ENCODE measurements at places on chromosomes 1 and 21.

DNA sequence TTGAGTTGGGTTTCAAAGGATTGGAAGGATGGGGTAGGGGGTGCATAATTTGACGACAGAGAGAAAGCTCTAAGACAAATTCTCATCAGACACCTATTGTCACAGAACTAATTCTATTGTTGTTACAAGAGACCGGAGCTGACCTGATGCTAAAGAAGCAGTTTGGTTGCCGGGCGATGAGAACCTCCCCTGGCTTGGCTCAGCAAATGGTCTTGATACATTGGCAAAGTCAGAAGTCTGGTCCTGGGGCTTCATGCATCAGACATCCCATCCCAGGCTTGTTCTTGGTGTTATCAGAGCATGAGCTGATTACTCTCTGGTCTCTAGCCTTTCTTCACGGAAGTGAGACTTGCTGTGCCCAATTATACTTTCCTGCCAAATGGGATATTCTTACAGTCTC, 15.4 kb downstream of the TRIM67 start:
- no peak for DNase-seq

DNA sequence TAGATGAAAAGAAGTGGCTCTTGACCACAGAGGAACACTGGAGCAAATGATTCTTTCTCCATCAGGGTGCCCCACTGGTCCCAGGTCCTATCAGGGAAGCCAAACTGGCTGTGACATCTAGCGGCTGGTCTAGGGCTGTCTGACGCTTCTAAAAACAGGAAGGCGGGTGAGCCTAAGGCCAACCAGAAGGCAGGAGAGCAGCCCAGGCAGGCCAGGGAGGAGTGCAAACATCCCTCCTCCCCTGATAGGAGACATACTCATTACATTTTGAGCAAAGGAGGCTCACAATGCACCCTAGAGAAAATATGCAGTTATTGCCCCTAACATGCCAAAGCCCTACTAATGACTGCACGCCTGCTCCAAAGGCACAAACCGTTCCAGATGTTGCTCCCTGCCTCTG, 10.4 kb upstream of the FOXE3 start:
- no peak for DNase-seq

DNA sequence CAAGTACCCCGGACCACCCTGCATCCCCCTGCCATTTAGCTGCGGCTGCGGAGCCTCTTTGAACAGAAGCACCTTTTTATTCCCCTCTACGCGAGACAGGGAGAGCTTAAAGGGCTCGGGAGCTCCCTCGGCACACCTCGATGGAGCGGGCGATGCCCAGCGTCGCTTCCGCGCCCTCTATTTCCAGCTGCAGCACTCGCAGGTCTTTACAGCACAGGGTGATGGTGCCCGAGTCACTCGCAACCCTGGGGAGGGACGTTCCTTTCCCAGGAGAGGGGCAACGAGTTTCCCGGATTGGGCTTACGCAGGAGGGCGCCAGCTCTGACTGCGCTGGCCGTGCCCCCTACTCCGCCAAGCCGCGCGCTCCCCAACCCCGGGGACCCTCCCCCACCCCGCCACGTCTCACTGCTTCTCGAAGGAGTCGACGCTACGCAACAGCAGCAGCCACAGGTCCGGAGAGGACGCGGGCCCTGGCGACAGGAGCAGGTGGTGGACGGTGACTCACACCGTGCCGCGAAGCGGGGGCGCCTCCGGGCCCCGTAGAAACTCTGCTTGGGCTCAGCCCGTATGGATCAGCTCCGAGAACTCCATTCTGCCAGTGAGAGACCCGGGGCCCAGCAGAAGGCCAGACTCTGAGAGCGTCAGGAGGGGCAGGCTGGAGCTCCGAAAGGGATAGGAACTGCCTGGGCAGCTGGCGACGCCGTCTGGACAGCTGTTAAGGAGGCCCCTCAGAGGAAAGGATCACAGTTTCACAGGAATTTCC, 5.8 kb upstream of the FAM167B start:
- peak; percentile 57 for DNase-seq

DNA sequence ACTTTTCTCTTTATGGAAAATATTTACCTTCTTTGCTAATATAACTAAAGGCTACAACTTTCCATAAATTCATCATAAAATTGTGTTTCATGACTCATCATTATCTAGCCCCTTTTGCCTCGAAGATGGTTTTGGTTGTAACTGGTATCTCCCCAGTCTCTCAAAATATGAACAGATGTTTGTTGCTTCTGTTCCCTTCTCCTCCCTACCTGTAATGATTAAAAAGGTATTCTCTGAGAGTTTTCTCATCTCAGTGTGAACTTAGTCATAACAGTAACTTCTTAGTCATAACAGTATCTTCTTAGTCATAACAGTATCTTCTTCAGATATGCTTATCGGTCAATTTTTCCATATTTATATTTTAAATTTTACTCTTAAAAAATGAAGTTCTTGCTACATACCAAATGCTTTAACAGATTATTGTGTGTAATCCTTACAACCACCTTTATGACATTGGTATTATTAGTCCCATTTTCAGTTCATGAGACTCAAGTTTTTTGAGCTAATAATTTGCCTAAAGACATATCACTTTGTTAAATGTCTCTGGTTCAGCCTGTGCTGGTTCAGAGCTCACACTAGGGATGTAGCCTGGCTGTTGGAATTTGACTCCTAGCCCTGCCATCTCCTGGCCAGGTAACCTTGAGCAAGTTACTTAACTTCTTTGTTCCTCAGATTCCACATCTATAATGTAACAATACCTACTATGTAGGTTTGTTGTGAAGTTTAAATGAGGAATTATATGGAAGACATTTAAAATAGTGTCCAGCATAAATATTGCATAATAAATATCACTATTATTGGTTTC, 32.6 kb downstream of the ATP1B1 start:
- peak; percentile 29 for DNase-seq

- no peak for DNase-seq
These were observed 509.8 kb downstream of the PTPRU start for GRCh38 chr1:29746076-29746665.

DNA sequence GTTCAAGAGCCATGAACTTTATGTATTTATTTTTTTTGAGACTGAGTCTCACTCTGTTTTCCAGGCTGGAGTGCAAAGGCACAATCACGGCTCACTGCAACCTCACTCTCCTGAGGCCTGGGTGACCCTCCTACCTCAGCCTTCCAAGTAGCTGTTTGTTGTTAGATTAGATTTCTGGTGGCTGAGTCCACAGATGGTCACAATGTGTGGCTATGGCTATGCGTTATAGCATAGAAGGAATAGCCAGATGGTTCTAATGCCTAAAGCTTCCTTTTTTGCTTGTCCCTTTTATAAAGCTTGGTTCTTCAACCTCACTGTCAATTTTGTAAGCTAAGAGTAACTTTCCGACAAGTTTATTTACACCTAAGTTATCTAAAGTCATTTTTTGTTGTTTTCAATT, 62.3 kb upstream of the FMN2 start:
- DNase-seq: peak; percentile 17

GRCh38 chr1:184035719-184036516, 1.6 kb downstream of the COLGALT2 start:
- no peak for DNase-seq

DNA sequence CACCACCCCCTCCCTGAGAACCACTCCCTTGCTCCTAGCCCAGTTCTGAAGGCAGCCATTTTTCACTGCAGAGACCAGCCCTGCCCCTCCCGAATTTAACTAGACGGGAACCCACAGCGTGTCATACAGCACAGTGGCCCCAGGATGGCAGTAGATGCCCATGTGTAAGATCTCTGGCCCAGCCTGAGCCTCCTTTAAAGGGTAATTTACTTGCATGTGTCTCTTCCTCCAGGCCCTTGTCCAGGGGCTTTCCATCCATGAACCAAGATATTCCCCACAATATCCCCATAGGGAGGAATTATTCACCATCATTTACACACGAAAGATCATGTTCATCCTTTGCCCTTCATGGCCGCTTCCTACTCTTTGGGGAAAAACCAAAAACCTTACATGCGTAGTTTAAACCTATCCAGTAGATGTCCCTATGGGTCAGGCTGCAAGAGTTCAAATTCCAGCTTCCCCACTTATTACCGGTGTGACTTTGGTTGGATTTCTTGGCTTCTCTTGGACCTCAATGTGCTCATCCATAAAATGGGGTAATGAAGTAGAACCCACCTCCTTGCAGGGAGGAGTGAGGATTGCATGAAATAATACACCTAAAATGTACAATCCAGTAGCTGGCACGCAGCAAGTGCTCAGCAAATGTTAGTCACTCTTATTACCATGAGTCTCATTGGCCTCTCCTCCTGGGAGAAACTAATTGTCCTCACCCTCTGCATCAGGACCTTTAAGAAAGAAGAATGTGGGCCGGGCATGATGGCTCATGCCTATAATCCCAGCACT, 4.0 kb upstream of the LACTBL1 start:
- DNase-seq: peak; percentile 89

DNA sequence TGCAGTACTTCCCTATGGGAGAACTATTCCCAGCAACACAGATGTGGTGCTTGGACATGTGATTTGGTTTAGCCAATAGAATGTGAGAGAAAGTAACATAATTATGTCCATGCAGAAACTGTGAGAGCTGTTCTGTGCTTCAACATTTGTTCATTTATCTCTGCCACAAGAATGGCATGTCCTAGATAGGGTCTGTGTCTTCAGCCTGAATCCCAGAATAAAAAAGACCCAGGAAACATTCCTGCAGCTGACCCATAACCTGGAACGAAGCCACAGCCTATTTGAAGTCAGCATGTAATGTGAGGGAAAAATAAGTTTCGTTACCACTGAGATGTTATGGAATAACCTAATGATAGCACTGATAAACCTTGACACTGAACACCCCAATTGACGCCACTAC, 552.0 kb upstream of the USP24 start:
- no peak for DNase-seq

DNA sequence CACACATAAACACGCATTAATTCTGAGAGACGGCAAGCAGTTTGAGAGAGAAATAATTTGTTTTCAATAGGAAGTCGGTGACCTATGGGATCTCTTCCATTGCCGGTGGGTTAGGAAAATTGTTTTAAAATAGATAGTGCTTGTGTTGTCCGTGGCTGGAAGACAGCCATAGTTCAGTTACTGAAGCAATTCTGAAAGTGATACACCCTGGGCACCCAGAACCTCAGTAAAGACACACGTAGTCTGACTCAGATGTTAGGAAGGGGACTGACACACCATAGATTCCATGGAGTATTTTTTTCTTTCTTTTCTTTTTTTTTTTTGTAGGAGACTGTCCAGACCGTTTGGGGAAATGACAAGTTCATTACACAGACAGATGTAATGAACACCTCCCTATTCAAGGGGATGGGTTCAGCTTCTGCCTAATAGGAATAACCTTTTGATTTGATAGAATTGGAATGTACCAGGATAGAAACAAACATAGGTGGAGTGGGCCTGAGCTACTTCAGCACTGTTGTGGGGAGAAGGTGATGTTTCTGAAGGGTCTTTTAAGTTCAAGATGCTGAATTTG, 1.6 kb downstream of the C1orf21 start:
- DNase-seq: peak; percentile 65

GRCh38 chr1:34930702-34931071, 1.2 kb upstream of the DLGAP3 start:
- no peak for DNase-seq

DNA sequence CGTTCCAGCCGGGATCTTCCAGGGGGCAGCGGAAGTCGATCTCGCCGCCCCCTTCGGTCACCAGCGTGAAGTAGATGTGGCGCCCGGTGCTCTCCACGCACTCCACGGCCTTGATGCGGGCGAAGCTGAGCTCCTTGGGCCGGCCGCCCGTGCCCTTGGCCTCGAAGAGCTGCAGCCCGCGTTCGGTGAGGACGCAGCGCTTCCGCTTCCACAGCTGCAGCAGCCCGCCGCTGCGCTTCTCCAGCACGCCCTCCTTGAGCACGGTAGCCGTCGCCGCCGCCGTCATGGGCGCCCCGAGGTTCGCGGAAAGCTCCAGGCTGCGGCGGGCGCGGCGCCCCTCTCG, 516 bp downstream of the PHLDA3 start:
- peak; percentile 67 for DNase-seq

DNA sequence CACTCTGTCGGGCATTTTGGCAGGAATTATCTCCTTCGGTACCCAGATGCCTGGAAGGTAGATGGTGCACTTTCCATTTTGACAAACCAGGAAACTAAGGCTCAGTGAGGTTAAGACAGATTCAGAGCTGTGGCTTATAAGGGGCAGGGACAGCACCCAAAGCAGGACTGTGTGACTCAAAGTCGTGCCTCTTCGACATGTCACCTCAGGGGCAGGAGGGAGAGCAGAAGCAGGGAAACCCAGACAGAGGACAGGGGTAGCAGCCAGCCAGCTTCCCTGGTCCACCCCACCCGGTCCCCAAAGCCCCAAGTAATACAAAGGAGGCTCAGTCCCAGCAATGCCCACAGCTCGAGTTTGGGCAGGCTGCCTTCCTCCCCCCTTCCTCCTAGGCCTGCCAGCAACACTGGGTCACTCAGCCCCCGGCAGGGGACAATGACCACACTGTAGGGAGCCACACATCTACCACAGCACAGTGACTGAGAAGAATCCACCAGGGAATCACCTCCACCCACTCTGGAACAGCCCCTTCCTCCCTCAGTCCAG, 2.5 kb downstream of the RHOC start:
- DNase-seq: no peak

GRCh38 chr1:159917533-159918351, 7.6 kb downstream of the TAGLN2 start:
- DNase-seq: peak; percentile 31

GRCh38 chr1:171210355-171210754, 25.3 kb downstream of the FMO2 start:
- no peak for DNase-seq

DNA sequence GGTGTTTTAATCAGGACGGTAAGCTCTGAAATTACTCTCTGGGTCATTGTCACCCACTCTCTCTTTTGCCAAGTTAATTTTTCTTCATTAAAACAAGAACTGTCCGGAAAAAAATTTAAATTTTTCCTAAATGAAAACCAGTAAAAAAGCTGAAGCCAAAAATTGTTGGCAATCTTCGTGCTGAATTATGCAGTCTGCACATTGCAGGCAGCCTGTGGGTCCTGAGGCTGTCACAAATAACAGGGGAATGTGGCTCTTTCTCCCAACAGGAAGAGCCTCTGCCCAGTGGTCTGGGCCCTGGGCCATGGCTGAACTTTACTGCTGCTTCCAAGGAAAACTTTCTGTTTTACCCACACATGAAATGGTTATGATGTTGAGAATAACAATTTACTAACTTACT, 153.9 kb upstream of the SPAG17 start:
- DNase-seq: no peak

GRCh38 chr1:21734526-21734925, 48.4 kb downstream of the USP48 start:
- DNase-seq: peak; percentile 4

DNA sequence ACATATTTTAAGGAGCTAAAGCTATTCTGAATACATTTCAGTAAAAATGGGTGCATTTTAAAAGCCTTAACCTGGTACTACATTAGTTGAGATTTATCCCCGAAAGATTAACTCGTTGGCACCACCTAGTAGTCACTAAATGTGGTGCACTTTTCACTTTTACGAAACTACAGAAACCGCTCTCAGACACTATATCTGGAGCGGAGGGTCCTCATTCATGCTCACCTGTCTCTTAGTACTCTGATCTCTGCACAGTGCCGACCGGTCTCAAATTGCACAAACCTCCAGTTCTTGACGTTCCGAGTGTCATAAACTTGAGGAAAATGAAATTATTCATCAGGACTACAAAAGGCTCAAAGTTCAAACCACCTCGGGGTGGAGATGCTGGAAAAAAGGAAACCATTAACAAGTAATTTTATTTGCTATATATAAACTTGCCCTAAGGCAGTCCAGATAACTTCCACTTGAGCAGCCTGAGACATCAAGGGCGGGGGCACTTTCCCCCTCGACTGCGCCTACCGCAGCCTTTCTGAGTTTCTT, 722 bp downstream of the LZIC start:
- DNase-seq: peak; percentile 73
